ENCODE measurements at places on chromosomes 13 and 19.

GRCh38 chr13:38264363-38265131 is 85.1 kb upstream of the UFM1 start:
- DNase-seq: no peak

DNA sequence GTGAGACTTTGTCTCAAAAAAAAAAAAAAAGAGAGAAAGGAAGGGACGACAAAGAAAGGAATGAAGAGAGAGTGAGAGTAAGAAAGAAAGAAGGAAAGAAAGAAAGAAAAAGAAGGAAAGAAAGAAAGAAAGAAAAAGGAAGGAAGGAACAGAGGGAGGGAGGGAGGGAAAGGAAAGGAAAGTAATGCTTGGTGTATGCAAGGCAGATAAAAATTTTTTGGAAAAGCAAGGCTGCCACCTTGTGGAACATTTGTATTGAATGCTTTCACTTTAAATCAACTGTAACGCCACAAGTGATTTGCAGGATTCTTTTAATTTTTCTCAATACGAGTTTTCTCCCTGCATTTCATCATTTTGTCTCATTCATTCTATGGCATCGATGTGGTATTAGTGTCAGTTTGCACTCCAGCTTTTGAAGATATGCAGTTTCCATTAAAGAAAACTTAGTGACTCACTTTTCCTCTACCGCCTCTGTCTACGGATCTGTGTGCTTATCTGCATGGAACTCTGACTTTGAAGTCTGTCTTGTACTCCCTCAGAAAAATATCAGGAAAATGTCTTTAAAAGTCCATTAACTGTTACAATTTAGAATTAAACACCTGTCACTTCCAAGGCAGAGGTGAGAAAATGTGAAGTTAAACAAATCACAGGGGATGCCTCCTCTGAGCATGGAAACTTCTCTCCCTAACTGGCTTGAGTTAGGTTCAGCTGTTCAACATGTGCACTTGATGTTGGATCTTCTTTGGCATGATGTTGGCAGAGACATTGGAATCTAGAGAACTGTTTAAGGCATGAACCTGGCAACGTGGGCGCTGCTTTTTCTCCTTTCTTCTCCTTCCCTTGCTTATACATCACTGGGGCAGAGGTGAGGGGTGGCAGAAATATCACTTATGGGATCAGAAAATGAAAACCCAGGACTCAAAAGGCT is 20.0 kb upstream of the ZDHHC20 start:
- DNase-seq: peak; percentile 15

GRCh38 chr19:24069905-24070657 is 16.9 kb upstream of the ZNF254 start:
- no peak for DNase-seq

GRCh38 chr13:96858133-96858826 is 136.0 kb downstream of the OXGR1 start:
- no peak for DNase-seq

DNA sequence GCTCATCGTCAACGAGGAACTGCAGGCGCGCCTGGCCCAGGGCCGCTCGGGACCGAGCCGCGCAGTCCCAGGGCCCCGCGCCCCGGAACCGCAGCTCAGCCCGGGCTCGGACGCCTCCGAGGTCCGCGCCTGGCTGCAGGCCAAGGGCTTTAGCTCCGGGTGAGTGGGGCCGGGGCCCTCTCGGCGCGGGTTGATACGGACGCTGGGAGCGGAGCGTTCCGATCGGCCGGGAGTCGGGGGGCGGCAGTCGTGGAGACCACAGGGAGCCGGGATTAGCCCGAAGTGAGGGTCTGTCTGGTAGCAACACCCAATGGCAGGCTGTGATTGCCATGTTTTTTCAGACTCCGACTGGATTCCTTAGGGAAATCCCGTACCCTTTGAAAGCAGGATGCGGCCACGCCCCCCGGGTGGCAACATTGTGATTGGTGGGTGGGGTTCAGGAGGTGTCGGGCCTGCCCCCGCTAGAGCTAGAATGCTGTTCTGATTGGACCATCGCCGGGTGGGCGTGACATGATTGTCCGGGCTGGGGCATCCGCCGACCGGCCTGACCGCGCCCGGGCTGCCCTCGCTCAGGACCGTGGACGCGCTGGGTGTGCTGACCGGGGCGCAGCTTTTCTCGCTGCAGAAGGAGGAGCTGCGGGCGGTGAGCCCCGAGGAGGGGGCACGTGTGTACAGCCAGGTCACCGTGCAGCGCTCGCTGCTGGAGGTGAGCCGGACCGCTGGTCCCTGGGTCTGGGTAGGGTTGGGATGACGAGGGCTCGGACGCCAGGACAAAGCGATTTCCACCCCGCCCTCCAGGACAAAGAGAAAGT is 11.3 kb downstream of the EPS8L1 start:
- no peak for DNase-seq

- no peak for DNase-seq
Observed at GRCh38 chr19:32876236-32876918, 6.8 kb upstream of the SLC7A9 start.

GRCh38 chr19:39296906-39297305 is 699 bp downstream of the IFNL1 start:
- DNase-seq: no peak

DNA sequence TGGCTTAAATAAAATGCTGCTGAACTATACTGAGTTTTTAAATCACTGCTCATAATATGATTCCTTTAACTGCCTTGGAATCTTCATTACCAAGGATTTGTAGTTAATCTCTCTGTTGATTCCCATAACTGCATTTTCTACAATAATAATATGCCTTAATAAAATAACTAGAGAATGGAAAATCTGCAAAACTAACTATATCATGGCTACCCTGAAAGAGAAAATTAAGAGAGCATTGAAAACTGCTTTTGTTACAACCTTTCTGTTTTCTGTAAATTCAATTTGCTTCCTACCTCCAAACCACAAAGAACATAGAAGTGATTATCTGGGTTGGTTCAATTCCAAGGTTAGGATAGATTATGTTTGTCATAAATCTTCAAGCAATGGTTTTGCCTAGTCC is 202.8 kb upstream of the ATXN8OS start:
- DNase-seq: no peak

GRCh38 chr19:970695-971094 is 13.4 kb upstream of the WDR18 start:
- DNase-seq: no peak

GRCh38 chr19:1266916-1267476 is 2.1 kb upstream of the CIRBP start:
- DNase-seq: peak; percentile 50

DNA sequence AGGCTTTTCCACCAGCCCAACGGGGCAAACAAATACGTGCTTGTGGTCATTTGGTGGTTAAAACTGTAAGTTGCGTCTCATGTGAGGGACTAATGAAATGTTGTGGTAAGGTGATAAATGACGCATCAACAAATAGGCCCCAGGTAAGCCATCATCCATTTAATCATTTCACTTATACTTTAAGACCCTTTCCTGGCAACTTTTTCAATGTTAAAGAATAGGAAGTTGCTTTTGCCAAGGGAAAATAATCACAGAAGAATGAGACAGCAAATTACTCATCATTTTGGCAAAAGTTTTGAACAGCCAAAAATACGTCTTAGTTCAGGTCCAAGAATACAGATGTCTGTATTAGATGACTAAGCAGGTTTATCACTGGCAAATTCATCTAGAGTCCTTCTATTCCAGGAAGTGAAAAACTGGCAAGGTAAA is 660.4 kb downstream of the SLITRK1 start:
- DNase-seq: no peak

DNA sequence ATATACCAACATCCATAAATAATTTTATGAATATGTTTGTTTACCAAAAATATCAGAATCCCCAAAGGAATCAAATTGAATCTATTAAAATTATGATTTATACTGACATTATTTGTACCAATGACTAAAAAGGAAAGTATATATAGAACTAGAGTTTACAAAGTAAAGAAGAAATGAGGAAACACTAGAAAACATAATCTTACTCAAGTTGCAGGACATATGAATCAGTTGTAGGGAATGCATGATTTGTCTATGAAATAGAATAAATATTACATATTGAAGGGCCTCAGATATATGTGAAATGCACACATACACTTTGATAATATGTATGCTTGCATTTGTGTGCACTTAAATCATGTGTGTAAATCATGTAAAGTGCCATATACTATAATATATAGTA is 1466.4 kb downstream of the EFNB2 start:
- no peak for DNase-seq

DNA sequence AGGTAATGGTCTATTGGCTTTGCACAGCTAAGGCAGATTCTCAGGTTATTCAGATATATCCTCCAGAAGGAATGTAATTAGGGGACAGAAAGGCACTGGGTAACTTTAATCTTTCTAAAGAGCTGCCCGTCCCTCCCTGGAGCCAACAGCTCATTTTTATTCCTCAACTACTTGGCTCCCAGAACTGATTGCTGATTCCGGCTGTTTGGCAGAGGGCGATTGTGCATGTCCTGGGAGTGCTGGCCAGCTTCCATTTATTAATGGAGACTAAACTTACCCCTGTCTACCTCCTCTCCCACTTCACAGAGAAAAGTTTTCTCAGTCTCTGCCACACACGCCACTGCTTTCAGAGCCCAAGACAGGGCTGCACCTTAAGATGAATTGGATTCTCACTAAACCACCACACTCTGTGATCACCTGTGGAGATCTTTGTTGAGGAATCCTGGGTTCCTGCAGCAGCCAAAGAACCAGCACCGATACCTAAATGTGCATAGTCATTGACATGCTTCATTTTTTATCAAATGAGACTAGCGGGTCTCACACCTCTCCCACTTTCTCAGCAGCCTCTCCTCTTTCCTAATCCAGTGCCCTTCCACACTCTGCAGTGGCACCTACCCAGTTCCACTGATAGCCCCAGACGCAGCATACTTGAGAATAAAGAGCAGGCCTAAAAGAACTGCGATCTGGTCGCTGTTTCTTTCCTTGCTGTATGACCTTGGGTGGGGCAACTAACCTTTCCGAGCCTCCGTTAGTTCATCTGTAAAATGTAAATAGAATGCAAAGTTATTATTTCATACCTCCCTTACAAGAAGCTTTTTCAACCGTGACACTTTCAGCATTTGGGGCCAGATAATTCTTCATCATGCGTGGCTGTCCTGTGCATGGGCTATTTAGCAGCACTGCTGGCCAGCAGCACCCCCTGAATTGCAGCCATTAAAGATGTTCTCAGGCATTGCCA is 648.7 kb downstream of the UQCRFS1 start:
- no peak for DNase-seq

GRCh38 chr13:44153496-44153895 is 220.1 kb upstream of the SERP2 start:
- DNase-seq: no peak

GRCh38 chr13:61138857-61139256 is 276.8 kb downstream of the PCDH20 start:
- DNase-seq: no peak

DNA sequence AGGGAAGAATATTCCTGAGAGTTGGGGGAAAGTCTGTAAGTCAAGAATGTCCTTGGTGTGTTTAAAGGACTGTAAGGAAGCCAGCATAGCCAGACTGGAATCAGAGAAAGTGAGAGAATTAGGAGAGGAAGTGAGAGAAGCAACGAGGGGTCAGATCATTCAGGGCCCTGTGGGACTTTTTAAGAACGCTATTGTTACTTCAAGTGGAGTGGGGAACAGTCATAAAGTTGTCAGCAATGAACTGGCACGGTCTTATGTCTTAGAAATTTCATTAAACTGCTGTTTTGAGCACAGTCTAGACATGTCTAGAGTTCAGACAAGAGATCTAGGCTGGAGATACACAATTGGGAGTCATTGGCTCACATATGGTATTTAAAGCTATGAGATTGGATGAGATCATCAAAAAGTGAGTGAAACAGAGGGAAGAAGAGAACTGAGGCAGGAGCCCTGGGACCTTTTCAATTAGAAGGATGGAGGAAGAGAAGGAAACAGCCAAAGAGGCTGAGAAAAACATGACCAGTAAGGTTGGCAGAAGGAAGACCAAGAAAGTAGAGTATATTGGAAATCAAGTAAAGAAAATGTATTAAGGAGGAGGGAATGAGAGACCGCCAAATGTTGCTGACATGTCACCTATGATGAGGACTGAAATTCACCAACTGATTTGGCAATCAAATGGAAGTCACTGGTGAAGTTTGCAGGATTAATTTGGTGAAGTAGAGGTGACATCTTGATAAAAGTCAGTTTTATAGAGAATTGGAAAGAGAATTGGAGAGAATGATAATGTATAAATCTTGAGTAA is 263.5 kb downstream of the GPC5 start:
- no peak for DNase-seq

GRCh38 chr13:110418944-110419343 is 111.9 kb downstream of the COL4A2 start:
- no peak for DNase-seq

GRCh38 chr19:30870876-30871275 is 478.4 kb downstream of the TSHZ3 start:
- DNase-seq: no peak

DNA sequence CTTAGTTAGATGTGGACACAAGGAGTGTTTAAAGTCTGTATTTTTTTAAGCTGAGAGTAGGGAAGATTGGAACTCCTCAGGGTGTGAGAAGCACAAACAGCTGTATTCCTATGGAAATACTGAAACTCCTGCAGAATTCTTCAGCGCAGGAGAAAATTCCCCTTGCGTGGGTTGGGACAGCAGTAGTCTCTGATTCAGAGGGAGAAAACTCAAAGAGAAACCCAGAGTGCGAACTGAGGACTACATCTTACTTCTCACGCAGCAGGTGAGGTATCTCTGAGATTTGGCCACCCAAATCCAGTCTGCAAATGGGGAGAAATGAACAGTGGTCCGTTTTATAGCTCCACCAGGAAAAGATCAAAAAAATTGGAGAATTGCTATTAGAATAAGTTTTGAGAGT is 60.9 kb downstream of the FRY start:
- DNase-seq: no peak

DNA sequence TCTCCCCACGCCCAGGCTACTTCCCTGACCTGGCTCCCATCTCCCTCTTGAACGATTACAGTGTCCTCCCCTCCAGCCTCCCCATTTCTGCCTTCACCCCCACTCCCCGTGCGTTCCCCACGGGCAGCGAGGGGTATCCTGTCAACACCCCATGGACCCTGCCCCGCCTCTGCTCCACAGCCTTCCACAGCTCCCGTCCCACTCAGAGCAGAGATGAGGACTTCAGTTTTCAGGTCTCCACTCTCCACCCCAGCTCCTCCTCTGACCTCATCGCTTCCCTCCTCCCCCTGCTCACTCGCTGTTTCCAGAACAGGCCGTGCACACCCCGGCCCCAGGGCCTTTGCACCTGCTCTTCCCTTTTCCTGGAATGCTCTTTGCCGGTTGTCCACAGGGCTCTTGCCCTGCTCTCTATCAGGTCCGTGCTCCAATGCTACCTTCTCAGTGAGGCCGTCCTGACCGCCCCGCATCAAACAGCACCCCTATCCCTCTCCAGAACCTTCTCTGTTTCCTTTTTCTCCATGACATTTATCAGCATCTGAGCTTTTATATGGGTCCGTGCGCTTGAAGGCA is 15.0 kb downstream of the LRRC4B start:
- no peak for DNase-seq

GRCh38 chr13:78608252-78608687 is 4.9 kb upstream of the POU4F1 start:
- DNase-seq: no peak

Data from stimulated activated CD4-positive, alpha-beta T cell treated with anti-CD3 and anti-CD28 coated beads, Interleukin-1b, Interleukin-23, amount 100 ng/mL, for 24 hours (primary cell).